A549 treated with GW870086 at 1 μM for 4 hours (cell line): ENCODE measurements at places on chromosomes 4 and X. TPM values are rescaled to one million over a fixed set of nuclear protein-coding genes. Genes with fewer than 3 reads are reported as not detected.

Gene NEK1
- total RNA-seq, result 2.2 to 3.1 TPM (median 3.0 TPM) in 5 replicates

Gene ADGRG4
- not detected in 5 replicates for total RNA-seq

Gene GABRG1
- not detected in 5 replicates for total RNA-seq

Gene TMEM35A
- total RNA-seq, result not detected in 5 replicates

Gene CT45A2
- total RNA-seq, result not detected in 5 replicates

Gene PALLD
- 49.3 to 79.3 TPM (median 67.5 TPM) in 5 replicates for total RNA-seq

Gene XAGE1A
- 13.4 to 38.8 TPM (median 19.6 TPM) in 3 of 5 replicates, not detected in the others for total RNA-seq

Gene DCAF8L1
- total RNA-seq, result not detected in 5 replicates

Gene CLDN34
- not detected in 5 replicates for total RNA-seq

Gene RPS6KA3
- 34.0 to 50.1 TPM (median 48.1 TPM) in 5 replicates for total RNA-seq
